Cerebellar nuclear complex (tissue), 1 donor: ENCODE measurements at places on chromosomes 3 and 15.

DNA sequence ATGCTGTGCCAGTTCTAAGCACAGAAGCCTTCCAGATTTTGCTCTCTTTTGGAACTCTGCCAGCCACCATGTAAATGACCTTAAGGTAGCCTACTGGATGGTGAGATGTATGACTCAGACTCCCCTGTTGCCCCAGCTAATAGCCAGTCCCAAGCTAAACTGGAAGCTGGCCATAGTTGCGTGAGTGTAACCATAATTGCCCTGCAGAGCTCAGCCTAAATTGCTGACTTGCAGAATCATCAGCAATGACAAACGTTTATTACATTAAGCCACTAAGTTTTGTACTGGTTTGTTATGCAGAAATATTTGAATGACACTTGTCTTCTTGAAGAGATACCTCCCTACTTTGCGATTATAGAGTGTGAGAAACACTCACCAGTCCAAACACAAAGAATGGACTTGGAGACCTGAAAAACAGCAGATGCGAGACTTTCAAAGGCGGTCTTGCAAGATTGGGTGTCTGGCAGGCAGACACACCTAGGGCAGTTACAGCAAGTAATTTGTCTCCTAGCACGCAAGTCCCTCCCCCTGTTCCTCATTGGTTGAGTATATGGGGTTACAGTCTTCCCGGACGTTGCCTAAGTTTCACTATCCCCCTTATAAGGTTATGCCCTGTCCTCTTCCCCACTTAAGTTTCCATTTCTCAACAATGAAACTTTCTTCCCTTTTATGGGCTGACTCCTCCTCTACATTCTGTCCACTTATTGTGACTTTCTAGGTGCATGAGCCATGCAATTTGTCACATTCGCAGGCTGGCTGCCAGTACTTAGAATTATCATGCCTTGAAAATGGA is 83.6 kb upstream of the XCR1 start:
- no peak for DNase-seq

GRCh38 chr3:194340757-194341400 is 10.2 kb downstream of the CPN2 start:
- no peak for DNase-seq

DNA sequence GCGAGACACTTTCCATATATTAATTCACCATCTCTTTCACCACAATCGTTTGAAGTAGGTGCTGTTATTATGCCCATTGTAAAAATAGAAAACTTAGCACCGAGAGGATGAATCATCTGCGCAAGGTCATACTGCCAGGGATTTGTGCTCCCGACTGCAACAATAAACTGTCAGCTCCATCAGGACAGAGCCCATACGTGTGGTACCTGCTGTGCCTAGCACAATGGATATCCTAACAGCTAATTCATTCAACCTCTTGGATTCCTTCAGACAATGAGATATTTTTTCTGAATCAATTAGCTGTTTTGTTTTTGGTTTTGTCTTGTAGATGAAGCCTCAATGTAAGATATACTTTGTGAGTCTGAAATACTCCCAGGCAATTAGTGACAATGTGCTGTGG is 32.3 kb upstream of the PROK2 start:
- no peak for DNase-seq

- no peak for DNase-seq
Observed at GRCh38 chr15:64369078-64369607, 12.1 kb downstream of the PCLAF start.

GRCh38 chr15:70466895-70467529 is 296.3 kb downstream of the UACA start:
- DNase-seq, result no peak

- DNase-seq, result no peak
Observed at GRCh38 chr3:78844307-78844706, 923.5 kb downstream of the ROBO1 start.

DNA sequence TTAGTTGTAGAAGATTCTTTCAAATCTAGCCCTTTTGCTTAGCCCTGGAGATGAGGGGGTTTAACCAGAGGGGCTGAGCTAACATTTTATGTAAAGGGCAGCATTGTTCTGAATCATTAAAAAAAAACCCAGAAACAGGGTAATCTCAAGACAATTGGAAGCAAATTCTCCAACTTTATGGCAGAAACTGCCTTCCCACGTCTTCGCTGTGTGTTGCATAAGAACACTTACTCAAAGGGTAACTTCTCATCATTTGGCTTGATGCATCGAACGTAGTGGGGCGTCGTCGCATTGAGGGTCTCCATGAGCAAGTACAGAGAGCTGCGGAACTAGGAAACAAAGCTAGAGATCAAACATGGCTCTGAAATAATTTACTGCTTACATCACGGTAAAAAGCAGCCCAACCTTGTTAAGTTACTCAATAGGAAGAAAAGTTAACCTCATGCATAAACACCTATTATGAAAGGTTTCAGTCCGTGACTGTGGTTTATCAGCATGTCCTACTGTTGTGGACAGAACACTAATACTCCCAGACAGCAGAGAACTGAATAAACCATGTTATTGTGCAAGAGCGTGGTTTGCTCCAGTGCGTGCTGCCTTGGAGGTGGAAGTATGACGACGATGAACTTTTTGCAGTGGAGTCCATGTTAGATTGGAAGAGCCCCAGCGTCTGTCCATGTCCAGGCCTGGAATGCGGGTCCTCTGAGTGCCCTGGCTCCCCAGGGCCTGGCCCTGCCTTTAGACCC is 48.7 kb downstream of the MYO5C start:
- no peak for DNase-seq

DNA sequence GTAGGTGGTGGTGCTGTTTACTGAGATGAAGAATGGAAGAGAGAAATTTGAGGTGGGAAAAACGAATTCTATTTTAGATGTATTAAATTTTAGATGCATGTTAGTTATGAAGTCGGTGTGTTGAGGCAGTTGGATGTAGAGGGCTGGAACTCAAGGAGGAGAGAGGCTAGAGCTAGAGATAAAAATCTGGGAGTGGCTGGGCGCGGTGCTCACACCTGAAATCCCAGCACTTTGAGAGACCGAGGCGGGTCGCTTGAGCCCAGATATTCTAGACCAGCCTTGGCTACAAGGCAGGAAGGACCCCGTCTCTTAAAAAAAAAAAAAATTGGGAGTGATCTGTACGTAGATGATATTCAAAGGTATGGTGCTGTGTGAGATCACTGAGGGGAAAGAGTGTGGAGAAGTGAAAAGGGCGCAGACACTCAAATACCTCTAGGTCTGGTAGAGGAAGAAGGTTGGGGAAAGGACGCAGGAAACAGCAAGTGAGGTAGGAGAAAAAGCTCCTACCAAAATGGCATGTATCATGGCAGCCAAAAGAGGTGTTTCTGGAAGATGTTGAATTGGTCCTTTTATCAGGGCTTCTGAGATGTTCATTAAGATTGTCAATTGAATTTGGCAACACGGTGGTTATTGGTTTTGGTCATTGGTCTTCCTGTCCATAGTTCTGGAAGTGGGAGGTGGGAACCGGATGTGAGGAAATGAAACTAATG is 1.8 kb downstream of the YEATS2 start:
- DNase-seq, result no peak

- DNase-seq, result no peak
Observed at GRCh38 chr3:11288786-11289637, 16.8 kb downstream of the ATG7 start.

- DNase-seq, result no peak
Observed at GRCh38 chr3:128532012-128532983, 39.3 kb upstream of the GATA2 start.

GRCh38 chr15:29962407-29962806 is 120.3 kb upstream of the GOLGA8J start:
- DNase-seq, result no peak

GRCh38 chr3:134299185-134299887 is 48.7 kb upstream of the RYK start:
- no peak for DNase-seq

- DNase-seq, result no peak
Observed at GRCh38 chr15:95556225-95556624, 774.3 kb upstream of the NR2F2 start.

DNA sequence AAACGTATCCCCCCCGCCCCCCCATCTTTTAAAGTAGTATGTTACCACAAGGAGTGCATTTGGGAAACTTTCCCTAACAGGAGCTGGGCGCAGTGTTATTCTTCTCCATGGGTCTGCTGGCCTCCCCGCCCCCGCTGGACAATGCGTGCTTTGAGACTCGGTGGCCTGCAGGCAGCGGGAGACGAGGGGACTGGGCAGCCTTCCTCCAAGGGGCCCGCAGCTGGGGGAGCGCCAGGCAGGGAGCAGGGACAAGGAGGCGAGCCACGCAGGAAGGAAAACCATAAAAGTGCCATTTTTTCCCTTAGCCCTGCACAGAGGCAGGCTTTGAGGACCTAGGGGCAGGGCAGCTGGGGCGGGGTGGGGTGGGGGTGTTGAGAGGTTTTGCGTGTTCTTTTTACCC is 14.1 kb downstream of the SOX2 start:
- no peak for DNase-seq

GRCh38 chr3:80097674-80098073 is 329.9 kb upstream of the ROBO1 start:
- no peak for DNase-seq
